ENCODE measurements at places on chromosomes 16 and 17. TPM values are rescaled to one million over a fixed set of nuclear protein-coding genes. Genes with fewer than 3 reads are reported as not detected.

ATP1B2 gene
- total RNA-seq: 0.20 TPM

RPUSD1 gene
- 57.2 TPM for total RNA-seq

GAN gene
- total RNA-seq: 3.0 TPM

PRKCB gene
- 0.25 TPM for total RNA-seq

ARL6IP1 gene
- 212 TPM for total RNA-seq

KRTAP4-3 gene
- not detected for total RNA-seq

CES1 gene
- total RNA-seq: 52.0 TPM

CORO6 gene
- total RNA-seq: 6.6 TPM

CDH1 gene
- total RNA-seq: 3.9 TPM

SLC38A8 gene
- total RNA-seq: not detected

EPN3 gene
- 0.28 TPM for total RNA-seq

ORC6 gene
- 42.4 TPM for total RNA-seq

CCT6B gene
- total RNA-seq: 1.3 TPM

NEK8 gene
- total RNA-seq: 5.0 TPM

Data from A549 treated with ZK216348 at 1 μM for 4 hours (cell line).